Activated naive CD4-positive, alpha-beta T cell treated with anti-CD3 and anti-CD28 coated beads, Interleukin-2, amount 50 U/mL, for 72 hours (primary cell): ENCODE measurements at places on chromosomes 7 and 10.

DNA sequence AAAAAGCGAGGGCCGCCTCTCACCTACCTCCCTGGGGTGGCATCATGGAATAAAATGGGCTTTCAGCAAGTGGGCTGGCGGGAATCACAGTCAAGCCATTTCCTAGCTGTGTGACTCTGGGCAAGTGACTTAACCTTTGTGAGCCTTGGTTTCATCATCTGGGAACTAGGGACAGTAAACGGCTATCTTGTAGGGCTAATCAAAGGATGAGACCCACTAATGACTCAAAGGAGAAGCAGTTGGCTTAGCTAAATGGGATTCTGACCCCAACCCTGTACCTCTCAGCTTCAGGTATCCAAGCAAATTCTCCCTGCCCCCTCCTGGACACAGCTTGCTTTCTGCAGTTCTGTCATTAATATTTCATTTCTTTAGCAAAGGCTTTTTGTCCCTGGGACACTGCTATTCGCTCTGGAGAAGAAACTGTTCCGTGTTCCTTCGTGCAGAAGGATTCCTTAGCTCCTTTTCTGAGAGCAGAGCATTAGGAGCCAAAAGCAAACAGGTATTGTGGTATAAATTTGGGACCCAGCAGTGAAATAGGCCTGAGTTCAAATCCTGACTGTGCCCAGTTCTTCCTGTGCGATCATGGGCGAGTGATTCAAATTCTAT is 25.9 kb downstream of the TRIM8 start:
- no peak for DNase-seq

GRCh38 chr10:74650613-74651012 is 175.8 kb upstream of the KAT6B start:
- DNase-seq: no peak

DNA sequence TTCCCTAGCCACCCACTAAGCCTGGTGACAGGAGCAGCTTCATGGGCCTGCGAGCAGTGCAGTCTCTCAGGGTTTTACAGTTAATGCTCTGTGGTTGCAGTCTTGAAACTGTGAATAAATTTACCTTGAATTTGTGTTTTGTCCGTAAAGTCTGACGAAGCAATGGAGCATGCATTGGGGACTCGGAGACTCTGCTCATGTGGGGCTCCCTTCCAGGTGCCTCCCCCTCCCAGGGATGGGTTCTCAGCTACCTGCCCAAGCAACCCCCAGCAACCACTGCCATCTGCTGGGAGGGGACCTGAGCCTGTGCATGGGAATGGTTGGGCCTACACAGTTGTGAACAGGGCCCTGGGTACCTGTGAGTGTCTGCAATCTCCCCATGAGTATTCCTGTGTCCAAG is 36.3 kb upstream of the IKZF1 start:
- no peak for DNase-seq

GRCh38 chr10:15122477-15123030 is 25.4 kb downstream of the RPP38 start:
- DNase-seq: no peak

GRCh38 chr7:139871820-139872219 is 42.8 kb downstream of the TBXAS1 start:
- DNase-seq: no peak

DNA sequence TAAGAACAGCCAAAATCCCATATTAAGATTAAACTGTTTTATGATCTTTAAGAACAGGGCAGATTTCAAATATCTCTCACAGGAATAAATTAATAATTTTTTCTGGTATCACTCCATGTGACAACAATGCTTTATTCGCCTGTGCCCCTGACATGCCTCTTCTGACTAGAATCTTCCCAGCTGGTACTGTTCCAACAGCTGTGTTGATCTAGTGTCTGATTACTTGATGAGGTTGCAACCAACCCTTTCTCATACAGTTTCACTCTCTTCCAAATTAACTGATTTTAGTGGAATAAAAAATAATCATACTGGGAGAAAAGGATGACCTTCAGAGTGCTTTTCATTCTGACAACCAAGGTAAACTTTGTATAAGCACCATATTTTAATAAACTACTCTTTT is 151.9 kb downstream of the CHRM2 start:
- no peak for DNase-seq

DNA sequence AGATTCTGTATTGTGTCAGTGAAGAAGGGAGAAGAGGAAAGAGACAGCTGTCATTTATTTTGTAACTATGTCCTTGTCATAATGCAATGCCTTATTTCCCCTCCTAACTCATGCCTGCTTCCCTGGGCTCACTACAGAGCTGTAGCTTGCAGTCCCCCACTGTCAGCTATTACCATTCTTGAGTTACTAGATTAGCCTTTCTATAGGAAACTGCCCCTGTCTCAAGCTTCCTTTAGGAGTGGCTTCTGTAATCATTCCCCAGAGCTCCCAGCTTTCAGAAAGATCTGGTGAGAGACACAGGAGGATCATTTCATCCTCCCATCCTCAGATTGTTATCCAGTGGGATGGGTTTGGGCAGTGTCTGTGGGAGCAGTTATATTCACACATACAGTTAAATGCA is 32.4 kb upstream of the SMKR1 start:
- DNase-seq: no peak

DNA sequence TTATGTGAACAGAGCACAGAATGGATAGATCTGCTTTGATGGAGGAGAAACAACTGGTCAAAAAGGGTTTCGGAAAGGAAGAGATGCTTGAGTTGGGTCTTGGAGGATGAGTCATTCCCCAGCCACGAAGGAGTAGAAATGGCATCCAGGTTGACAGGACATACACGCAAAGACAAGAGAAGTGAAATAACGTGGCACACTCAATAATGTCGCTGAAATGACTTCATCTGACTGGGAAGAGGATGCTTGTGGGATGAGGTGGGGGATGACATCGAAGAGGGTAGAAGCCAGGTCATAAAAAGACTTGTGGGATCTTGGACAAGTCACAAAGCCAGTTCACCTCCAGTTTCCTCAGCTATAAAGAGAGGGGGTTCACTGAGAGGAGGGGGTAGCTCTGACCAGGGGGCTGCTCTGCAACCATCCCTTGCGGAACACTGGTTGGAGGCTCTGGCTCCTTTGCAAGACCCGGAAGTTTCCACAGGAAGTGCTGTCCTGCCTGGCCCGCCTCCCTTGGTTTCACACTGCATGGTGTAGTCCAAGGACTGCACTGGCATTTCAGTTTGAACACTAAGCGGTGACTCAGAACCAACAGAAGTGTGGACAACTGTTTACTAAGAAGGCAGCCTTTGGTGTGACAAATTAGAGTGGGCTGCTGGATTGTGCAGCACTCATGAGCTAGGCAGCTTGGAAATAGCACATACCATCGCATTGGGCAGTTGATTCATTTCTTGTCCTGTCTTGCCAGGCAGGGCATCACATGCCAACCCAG is 189.9 kb upstream of the ADO start:
- peak; percentile 66 for DNase-seq

- no peak for DNase-seq
Observed at GRCh38 chr10:12470719-12471118, 121.4 kb downstream of the CAMK1D start.

- DNase-seq: no peak
Observed at GRCh38 chr7:114084472-114085312, 165.9 kb upstream of the PPP1R3A start.

DNA sequence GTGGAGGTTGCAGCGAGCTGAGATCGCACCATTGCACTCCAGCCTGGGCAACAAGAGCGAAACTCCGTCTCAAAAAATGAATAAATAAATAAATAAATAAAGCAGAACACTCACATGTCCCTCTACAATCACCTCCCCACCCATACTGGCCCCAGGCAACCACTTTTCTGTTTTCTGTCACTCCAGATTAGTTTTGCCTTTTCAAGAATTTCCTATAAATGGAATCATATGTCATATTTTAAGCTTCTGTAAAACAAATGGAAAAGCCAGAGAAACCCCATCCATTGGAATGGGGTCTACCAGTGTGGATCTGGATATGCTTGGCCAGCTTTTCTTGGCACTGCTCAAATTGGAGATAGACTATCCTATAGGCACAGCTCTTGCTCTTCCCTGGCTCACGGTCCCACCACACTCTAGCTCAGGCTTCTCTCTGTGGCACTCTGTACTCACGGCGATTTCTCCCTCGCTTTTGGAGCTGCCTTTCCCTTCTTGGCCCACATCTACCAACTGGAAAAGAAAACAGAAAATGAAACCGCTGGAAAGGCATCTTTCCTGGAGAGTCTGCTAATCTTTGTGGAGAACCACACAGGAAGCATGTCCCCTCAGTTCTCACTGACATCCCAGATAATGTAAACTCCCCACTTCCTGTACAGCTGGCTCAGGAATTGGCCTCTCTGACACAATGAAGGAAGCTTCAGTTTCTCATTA is 210.1 kb downstream of the JCAD start:
- DNase-seq: no peak

DNA sequence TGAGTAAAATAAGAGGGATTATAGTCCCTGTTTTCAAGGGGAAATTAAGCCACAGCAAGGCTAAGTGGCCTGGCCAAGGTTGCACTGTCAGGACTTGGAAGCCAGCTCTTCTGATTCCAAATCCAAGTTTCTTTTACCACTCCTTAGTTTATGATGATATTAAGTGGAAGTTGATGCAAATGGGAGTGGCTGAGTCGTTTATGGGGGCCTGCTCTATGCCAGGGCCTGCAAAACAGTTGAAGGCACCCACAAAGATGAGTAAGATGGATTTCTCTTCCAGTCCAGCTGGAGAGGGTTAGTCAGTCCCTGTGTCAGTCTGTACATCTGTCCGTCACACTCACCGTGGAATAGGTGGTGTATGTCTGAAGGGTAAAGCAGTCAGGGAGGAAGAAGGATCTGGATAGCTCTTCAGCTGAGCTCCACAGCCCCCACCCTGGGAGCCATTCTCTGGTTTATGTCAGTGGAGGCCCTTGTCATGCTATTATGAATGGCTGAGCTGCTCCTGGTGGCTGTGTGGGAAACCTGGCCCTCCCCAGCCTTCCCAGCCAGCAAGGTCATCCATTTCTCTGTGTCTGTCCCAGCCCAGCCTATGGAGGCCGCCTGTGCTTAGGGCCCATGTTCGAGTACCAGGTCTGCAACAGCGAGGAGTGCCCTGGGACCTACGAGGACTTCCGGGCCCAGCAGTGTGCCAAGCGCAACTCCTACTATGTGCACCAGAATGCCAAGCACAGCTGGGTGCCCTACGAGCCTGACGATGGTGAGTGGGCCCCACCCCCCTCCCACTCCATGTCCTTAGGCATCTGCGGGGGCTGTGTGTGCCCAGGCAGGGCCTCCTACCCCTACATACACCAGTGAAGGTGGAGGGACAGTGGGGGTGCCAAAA is 44.5 kb downstream of the TBATA start:
- no peak for DNase-seq

DNA sequence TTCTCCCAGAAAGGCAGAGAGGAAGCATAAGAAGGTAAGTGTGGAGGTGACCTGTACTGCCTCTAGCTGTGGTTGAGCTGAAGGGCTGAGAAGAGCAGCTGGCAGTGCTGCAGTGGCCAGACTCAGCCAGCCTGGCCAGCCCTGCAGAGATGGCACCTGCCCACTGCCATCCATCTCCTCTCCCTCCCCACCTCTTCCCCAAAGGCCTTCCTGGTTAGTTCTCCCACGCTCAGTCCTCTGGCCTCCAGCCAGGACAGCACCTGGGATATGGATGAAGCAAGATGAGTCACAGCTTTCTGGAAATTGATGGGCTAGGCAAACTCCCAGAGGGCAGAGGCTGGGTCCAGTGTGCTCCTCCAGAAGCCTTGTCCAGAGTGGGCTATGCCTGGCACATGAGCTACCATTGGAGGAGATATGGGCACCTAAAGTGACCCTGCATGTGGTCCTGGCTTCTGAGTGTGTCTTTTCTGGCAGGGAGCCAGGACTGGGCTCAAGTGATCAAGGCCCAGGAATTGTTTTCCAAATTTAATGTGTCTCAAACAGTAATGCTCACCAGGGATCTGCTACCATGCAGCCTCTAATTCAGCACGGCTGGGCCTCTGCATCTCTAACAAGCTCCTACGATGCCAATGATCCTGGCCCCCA is 81.0 kb upstream of the CACUL1 start:
- DNase-seq: no peak

- DNase-seq: no peak
Observed at GRCh38 chr10:88386204-88386788, 196.8 kb downstream of the RNLS start.

GRCh38 chr7:1298051-1298930 is 65.6 kb downstream of the UNCX start:
- no peak for DNase-seq

- DNase-seq: no peak
Observed at GRCh38 chr7:13792208-13792607, 197.3 kb downstream of the ETV1 start.

DNA sequence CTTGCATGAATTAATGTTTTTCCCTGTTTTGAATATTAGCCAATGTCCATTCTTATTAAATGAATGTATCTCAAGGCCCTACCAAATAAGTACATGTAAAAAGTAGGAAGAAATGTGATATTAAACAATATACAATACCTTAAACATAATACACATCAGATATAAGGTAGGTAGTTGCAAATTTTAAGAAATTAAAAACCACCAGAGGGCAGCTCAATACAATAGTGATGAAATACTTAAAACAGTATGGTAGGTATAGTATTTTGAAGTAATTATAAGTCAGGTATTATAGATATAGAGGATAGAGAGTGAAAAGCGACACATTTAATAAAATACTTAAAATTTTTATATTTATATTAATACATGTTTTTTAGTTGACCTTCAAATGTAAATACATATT is 43.6 kb upstream of the CDK14 start:
- DNase-seq: no peak

- no peak for DNase-seq
Observed at GRCh38 chr10:75632805-75633462, 201.5 kb downstream of the LRMDA start.

- no peak for DNase-seq
Observed at GRCh38 chr10:91653219-91653870, 20.5 kb upstream of the PPP1R3C start.

DNA sequence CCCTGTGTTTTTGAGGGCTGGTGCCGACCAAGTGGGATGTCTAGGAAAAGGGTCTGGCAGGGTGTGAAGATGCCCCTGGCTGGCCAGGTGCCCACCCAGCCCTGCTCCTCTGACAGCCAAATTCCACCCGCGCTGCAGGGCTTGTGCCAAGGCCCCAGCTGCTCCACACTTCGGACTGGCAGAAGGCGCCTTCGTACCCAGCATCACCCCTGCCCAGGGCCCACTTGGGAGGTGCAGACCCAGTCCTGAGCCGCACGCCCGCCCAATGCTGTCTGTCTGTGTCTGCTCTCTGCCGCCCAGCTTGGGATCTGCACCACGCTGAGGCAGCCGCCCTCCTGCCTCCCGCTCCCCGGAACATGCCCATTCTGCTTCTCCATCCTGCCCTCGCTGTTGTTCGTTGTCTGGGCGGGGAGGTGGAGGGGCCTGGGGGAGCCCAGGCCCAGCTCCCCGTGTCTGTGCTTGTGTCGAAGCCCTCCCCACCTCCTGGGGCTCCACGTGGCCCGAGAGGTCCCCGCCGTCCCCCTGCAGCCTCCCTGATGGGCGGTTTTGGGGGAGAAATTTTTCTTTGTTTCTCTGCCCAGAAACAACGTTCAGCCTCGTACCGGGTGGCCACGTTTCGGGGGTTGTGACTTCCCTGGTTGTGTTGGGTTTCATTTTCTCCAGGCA is 36.9 kb upstream of the PPIF start:
- DNase-seq: no peak
